ENCODE measurements at places on chromosomes 4 and X. TPM values are rescaled to one million over a fixed set of nuclear protein-coding genes. Genes with fewer than 3 reads are reported as not detected.

- H3K27me3 ChIP-seq: no peaks in the 10 kb centered on the region
- no peak overlapping the region for H3K4me3 ChIP-seq
- H3K36me3 ChIP-seq: no peaks in the 10 kb centered on the region
- H3K4me1 ChIP-seq: no peaks in the 10 kb centered on the region
- H3K27ac ChIP-seq: no peak overlapping the region
Measured at GRCh38 chrX:96311366-96311765, 373.3 kb upstream of the DIAPH2 start.

- no peaks in the 10 kb centered on the region for H3K27me3 ChIP-seq
- no peak for DNase-seq
- no peaks in the 10 kb centered on the region for H3K36me3 ChIP-seq
- H3K27ac ChIP-seq: no peak overlapping the region
Measured at GRCh38 chrX:136157187-136157586, 9.9 kb downstream of the FHL1 start.

- H3K36me3 ChIP-seq: no peaks in the 10 kb centered on the region
- H3K27me3 ChIP-seq: no peaks in the 10 kb centered on the region
- no peaks in the 10 kb centered on the region for H3K4me1 ChIP-seq
- H3K4me3 ChIP-seq: no peak overlapping the region
- no peak overlapping the region for H3K27ac ChIP-seq
Measured at GRCh38 chr4:7425591-7426468, 8.9 kb downstream of the PSAPL1 start.

Gene C4orf36
- total RNA-seq: 2.0 TPM

GRCh38 chrX:76517544-76517943 lies 90.0 kb downstream of the MAGEE1 start:
- DNase-seq: no peak
- no peaks in the 10 kb centered on the region for H3K4me1 ChIP-seq
- no peaks in the 10 kb centered on the region for H3K36me3 ChIP-seq
- no peak overlapping the region for H3K4me3 ChIP-seq
- no peaks in the 10 kb centered on the region for H3K27me3 ChIP-seq
- no peak overlapping the region for H3K27ac ChIP-seq

Gene IL21
- total RNA-seq: not detected

- no peak overlapping the region for H3K27ac ChIP-seq
- no peak overlapping the region for H3K4me3 ChIP-seq
- no peaks in the 10 kb centered on the region for H3K27me3 ChIP-seq
- no peaks in the 10 kb centered on the region for H3K4me1 ChIP-seq
- DNase-seq: no peak
- no peaks in the 10 kb centered on the region for H3K36me3 ChIP-seq
Measured at GRCh38 chrX:9997524-9997923, 30.4 kb downstream of the CLDN34 start.

DNA sequence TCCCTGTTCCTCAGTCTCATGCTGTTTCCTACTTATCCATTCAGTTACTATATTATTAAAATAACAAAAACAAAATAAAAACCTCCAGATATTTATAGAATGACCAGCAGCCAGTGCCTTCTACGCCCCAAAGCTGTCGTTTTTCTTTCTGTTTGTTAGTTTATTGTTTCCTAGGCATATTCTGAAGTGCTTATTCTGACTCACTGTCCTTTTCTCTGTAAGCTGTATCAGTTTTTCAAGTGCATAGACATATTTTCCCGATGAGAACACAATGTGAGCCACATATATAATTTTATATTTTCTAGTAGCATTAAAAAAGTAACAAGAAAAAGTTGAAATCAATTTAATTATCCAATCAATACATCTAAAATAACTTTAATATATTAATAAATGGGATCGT lies 2158.6 kb upstream of the TENM3 start:
- no peak overlapping the region for H3K4me3 ChIP-seq
- no peaks in the 10 kb centered on the region for H3K36me3 ChIP-seq
- no peaks in the 10 kb centered on the region for H3K27me3 ChIP-seq
- no peaks in the 10 kb centered on the region for H3K4me1 ChIP-seq
- DNase-seq: no peak

DNA sequence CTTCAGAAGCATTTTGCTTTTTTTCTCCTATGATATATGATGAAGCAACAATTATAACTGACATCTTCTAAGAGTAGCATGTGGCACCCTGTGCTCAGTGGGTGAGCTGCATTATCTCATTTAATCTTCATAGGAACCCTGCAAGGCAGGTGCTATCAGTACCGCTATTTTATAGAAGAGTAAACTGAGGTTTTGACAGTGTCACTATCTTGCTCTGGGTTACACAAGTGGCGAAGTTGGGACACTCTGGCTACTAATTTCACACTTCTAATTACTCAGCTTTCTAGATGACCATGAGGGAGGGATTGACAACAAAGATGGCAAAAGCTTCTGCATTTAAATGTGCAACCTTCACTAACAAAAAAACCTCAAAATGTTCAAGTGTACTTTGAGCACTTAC lies 76.9 kb upstream of the CAMK2D start:
- no peak for DNase-seq
- no peak overlapping the region for H3K4me3 ChIP-seq
- no peaks in the 10 kb centered on the region for H3K4me1 ChIP-seq
- H3K36me3 ChIP-seq: no peaks in the 10 kb centered on the region

Data from kidney (tissue), 22 donors.